Gastrocnemius medialis (tissue), 4 donors: ENCODE measurements at places on chromosomes 4 and X. TPM values are rescaled to one million over a fixed set of nuclear protein-coding genes. Genes with fewer than 3 reads are reported as not detected.

CPE gene
- 20.6 TPM for total RNA-seq

XAGE2 gene
- not detected for total RNA-seq

GAGE12H gene
- not detected for total RNA-seq

EIF4E gene
- 49.7 TPM for total RNA-seq

XG gene
- 2.3 TPM for total RNA-seq

MEPE gene
- not detected for total RNA-seq

SPANXC gene
- total RNA-seq, result not detected

TBC1D25 gene
- 14.8 TPM for total RNA-seq

XAGE1A gene
- not detected for total RNA-seq

CENPVL3 gene
- total RNA-seq, result not detected

TEX13C gene
- total RNA-seq, result not detected

SLC16A2 gene
- total RNA-seq, result 2.4 TPM

RRH gene
- not detected for total RNA-seq

CXCL5 gene
- not detected for total RNA-seq

ADGRL3 gene
- 0.69 TPM for total RNA-seq

NSUN7 gene
- total RNA-seq, result not detected

ARR3 gene
- total RNA-seq, result not detected

VSIG4 gene
- 39.1 TPM for total RNA-seq

GYPA gene
- not detected for total RNA-seq

SSX5 gene
- total RNA-seq, result not detected

TMEM35A gene
- not detected for total RNA-seq

CORIN gene
- not detected for total RNA-seq

GUCY1A1 gene
- 13.4 TPM for total RNA-seq

FOXP3 gene
- not detected for total RNA-seq

ASB9 gene
- total RNA-seq, result not detected

TRMT44 gene
- 8.7 TPM for total RNA-seq

NPY2R gene
- total RNA-seq, result not detected

IGSF1 gene
- total RNA-seq, result not detected

CPZ gene
- total RNA-seq, result not detected

PNCK gene
- not detected for total RNA-seq

POF1B gene
- not detected for total RNA-seq

TAF7L gene
- not detected for total RNA-seq

PRKX gene
- total RNA-seq, result 1.7 TPM

OTUD6A gene
- total RNA-seq, result not detected

CXCL9 gene
- total RNA-seq, result not detected

PWWP3B gene
- 3.1 TPM for total RNA-seq

MAGEC2 gene
- total RNA-seq, result not detected

IQSEC2 gene
- 127 TPM for total RNA-seq

SMR3B gene
- total RNA-seq, result not detected

TREX2 gene
- 0.18 TPM for total RNA-seq

L1CAM gene
- 0.62 TPM for total RNA-seq

CXCL1 gene
- total RNA-seq, result 3.2 TPM

MAD2L1 gene
- total RNA-seq, result 0.46 TPM

GLRA2 gene
- not detected for total RNA-seq

NDNF gene
- 6.3 TPM for total RNA-seq

CLDN34 gene
- not detected for total RNA-seq

SHOX gene
- total RNA-seq, result 1.1 TPM

WDR17 gene
- 0.36 TPM for total RNA-seq

MUC7 gene
- total RNA-seq, result not detected

F11 gene
- total RNA-seq, result not detected

COL4A6 gene
- total RNA-seq, result 0.42 TPM

SLC4A4 gene
- 0.47 TPM for total RNA-seq

FAM149A gene
- 5.9 TPM for total RNA-seq

XPNPEP2 gene
- total RNA-seq, result 0.46 TPM

UPF3B gene
- total RNA-seq, result 5.6 TPM

SLC25A5 gene
- 38.2 TPM for total RNA-seq
